ENCODE measurements at places on chromosomes 4 and X.
A peak's percentile ranks its signal among the peaks of the same experiment; 100 is the strongest.

DNA sequence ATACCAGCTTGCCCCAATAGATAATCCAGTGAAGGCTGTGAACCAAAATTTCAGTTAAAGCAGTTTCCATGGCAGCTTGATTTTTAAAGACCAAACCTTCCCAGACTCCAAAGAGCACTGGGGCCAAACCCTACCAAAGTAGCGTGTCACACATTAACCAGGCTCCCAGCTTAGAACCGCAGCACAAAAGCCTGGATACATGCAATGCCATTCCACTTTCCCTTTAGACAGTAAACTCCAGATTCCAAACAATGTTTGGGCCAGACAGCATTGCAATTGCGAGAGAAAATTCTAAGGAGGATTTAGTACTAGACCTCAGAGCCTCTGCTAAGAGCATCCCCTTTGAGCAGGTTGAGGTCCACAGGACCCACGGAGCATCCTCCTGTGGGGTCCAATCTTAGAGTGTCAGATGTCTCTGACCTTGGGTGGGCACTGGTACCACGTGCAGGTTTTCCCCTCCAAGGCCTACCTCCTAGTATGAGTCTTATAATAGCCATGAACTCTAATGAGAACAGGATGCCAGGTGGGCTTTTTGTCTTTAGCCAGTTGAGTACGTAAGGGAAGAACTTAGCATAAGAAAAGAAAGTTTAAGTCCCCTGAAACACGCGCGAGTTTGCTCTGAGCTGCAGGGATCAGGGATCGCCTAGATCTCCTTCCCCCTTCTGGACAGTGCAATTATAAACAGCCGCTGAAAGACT is 38.8 kb downstream of the MGARP start:
- no peak for DNase-seq

- no peak for DNase-seq
Measured at GRCh38 chrX:30241724-30242415, at the start of gene MAGEB4. MAGEB4 (plus strand) TSS chrX:30242000; CDS start chrX:30242136, 136 bp downstream.

GRCh38 chr4:156196722-156197121 is 243.1 kb upstream of the CTSO start:
- DNase-seq = no peak

DNA sequence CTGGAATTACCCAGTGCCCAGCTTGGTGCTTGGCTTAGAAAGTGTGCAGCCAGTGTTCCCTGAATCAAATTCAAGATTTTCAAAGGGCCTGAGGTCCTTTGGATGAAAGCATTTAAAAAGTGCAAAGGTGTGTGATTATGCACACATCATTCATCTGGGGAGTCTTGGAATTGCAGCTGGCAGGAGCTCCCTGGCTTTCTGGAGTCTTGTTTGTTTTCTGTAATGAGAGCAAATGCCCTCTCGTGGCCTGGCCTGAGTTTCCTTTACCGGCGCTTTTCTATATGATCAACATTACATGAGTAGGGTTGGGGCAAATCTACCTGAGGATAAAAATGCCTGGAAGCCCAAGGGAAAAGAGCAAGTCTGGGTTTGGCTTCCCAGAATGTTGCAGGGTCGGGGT is 24.6 kb upstream of the SORCS2 start:
- no peak for DNase-seq

DNA sequence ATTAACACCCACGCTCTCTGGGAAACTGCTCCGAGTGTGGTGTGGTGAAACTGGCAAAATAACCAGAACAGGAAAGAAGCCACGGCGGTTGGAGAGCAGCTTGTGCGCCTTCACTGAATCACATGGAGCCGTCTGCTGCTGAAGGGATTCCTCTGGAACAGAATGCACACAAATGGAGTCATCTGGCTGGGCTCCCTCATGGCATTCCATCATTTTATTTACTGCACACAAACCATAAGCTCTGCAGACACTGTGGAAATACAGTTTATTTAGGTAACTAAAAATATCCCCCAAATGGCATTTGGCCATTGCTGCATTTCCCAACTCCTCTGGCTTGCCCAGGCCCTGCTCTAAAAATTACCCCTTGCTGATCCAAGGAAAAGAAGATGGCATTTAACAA is 187.0 kb upstream of the S100G start:
- DNase-seq = peak; percentile 49

DNA sequence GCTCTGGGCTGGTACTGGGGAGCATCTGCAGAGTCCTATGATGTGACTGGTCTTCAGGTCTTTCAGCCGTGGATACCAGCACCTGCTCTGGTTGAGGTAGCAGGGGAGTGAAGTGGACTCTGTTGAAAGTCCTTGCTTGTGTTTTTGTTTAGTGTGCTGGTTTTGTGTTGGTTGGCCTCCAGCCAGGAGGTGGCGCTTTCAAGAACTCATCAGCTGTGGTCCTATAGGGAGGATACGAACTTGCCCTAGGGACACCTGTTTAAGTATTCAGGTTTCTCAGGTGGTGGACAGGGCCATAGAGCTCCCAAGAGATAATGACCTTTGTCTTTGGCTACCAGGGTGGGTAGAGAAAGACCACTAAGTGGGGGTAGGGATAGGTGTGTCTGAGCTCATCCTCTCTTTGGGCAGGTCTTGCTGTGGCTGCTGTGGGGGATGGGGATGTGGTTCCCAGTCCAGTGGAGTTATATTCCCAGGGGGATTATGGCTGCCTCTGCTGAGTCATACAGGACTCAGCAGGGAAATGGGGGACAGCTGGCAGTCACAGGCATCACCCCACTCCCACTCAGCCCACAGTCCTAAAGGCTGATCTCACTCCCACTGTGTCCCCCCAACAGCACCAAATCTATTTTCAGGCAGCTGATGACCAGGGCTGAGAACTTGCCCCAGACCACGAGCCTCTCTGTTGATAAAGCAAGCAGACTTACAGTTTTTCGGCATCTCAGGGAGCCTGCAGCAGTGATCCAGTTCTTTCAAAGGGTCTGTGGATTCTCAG is 24.1 kb downstream of the MSMO1 start:
- DNase-seq = no peak

DNA sequence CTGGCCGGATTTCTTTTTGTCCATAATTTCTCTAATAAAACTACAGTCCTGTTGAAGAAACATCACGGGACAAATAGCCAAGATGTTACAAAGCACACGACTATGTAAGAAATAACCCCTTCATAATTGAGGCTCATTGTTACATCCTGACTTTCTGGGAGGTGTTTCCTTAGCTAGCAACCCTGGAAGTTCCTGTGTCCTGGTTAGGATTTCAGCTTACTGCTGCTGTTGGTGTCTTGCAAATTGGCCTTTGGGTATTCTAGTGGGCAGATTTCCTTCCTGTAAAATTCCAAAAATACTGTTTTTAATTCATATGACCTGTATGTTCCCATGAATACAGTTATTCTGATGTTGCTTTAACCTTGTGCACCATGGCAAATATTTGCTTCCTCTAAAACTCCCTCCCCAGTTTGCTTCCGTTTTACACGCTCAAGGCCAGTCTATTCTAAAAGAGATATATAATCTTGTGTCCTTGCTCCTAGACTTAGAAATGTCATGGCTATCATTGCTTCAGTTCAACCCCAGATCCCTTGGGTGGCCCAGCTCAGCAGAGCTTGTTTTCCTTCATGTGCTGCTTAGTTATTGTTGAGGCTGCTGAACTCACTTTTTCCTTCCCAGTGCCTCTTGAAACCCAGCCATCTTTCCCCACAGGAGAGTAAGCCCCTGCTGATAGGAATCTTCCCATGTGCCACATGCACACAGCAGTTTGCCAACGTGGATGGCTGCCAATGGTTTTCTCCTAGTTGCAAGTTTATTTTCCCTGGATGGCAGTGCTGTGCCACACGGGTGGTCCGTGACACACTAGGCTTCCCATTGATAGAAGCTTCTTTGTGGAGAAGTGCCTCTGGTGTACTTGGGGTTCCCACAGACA is 75.8 kb downstream of the TSPAN7 start:
- peak; percentile 33 for DNase-seq

DNA sequence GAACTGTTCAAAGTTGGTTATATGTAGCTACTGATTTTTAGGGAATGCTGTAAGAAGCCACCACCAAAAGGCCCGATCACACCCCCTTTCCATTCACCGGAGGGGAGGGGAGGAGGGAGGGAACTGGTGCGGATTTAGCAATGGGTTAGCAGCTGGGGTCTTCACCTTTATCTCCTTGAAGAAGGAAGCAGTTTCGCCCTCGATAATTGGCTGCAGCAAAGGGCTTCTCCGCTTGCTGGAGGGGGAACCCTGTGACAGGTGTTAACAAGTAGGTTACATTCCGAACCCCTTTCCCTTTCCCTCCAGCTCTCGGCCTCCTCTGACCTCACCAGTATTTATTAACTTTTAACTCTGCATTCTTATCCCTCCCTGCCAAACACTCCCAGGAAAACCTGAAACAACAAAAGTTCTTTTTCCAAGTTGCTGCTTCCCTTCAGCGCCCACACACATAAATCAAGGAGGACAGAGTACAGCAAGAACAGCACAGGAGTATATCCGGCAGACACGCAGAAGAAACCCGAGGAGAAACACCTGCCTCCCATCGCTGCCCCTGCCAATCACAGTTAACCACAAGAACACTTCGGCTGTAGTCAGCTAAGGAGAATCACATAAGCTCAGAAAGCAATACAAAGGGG is 39.8 kb upstream of the NAP1L5 start:
- DNase-seq = no peak

DNA sequence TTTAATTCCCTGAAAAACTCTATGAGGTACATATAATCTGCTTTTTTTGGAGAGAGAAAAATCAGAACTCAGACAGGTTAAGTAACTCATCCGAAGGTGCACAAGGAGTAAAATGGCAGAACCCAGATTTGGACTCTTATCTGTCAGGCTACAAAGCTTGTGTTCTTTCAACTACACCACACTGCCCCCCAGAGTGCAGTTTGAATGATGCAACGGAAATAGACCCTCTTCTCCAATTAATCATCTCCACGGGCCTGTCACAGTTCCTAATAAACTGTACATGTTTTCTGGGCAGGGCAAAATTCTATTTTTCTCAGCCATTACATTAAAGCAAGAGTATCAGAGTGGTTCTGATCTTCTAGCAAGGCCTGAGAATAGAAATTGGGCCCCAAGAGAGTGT is 35.3 kb upstream of the DCX start:
- DNase-seq = no peak

DNA sequence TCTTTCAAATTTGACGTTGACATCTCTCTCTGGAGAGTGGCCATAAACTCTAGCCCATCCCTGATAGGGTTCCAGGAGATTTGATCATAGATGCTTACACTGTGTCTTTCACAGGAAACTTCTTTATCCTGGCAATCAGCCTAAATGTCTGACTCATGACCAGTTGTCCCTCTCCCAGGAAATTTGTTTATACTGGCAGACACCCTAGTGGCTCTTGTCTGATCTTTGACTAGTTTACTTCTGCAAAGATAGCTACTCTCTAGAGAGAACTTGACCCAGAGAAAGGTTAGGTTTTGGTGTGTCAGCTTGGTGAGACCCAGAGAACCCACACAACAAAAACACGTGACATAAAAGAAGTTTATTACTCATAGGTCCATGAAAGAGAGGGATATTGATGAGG is 509.8 kb downstream of the CENPC start:
- DNase-seq = peak; percentile 59

DNA sequence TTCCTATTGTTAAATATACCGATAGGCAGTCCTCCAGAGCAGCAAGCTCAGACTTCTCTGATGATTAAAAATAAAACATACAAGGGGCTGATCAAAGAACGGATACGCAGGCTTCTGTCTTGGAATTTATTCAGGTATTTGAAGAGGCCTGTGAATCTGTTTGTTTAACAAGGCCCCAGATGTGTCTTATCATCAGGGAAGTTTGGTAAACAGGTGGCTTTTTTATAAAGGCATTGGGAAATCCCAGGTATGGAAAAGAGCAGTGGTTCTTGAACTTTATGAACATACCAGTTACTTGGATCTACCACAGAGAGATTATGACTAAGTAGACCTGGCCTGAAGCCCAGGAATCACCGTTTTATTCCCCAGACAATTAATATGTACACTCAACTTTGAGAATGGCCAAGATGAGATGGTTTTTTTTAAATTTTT is 47.9 kb downstream of the SOWAHB start:
- DNase-seq = peak; percentile 96

DNA sequence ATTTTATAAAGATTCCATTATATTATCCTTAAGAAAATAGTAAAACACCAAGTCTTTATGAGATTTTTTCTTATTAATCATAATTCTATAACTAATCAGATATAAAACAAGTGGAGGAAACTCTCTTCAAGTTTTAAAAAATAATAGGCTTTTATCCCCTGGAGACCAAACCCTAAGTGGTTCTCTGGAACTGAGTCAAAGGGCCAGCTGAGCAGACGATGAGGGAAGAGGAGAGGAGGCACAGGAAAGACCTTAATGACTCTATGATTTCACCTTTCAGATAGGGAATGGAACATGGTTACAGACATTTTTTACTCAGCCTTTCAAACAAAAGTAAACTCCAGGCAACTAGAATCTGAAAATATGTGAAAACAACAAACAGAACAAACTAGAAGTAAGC is 201.8 kb downstream of the SLC39A8 start:
- DNase-seq = no peak

DNA sequence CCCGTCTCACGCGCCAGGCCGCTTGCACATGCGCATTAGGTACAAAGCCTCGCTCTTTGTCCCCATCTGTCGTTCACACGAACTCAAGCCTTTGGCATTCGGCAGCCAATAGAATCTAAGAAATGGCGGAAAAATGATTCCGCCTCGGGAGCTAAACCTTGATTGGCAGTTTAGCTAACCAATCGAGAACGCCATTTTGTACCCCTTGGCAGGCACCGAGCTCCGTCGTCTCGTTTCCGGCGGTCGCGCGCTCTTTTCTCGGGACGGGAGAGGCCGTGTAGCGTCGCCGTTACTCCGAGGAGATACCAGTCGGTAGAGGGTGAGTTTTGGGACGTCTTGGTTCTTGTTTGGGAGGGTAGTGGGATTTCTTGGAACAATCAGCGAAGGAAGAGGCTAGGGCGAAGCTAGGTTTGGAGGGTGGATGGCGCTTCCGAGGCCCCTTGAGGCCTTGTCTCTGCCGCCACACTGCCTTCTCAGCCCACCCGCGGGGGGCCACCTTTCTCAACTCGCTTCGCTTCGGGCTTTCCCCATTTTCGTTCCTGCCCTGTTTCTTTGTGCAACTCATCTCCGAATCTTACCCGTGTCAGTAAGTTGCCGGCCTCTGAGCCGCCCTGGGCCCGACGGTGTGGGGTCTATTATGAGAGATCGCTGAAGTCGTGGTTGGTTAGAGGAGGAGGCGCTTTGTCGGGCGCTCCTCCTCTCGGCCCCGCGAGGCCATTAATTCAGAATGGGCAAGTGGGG is at the start of gene NONO:
Gene NONO (plus strand): TSS at position 233 of the 741 bp plus-strand sequence. CDS start 7,003 bp downstream, outside the sequence.
- DNase-seq = peak; percentile 97

Data from astrocyte of the cerebellum (primary cell).